ENCODE measurements at places on chromosomes 3 and 15.

DNA sequence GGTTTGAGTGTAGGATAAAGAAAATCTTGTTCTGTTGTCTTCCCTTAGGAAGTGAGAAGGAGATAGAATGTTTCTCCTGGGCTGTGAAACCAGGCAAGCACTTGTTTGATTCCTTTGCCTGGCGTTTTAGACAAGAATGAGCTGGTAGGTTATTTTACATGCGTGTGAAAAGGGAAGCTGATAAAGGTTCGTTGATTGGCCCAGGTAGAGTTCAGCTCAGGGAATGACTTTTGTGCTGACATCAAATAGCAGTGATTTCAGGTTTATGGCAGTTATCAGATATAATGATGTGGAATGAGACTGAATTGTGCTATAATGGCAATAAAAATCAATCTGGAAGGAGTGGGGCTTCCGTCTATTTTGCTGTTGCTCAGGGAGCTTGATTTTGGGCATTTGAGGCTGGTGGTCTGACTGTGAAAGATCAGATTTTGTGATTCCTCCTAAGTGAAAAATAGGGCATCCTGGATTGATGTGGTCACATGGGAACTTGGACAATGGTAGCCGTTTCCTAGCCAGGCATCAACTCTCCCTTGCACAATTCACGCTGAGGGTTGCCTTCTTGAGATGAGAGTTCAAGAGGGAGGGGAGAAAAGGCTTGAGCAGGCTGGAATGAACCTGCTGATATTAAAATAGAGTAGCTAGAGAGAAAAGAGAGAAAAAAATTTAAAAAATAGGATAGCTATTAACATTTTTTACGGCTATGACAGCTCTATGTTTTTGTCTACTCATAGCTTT is 388.9 kb downstream of the EDEM1 start:
- no peak for DNase-seq

- no peak for DNase-seq
These were observed 615.5 kb downstream of the ROBO2 start for GRCh38 chr3:77655396-77655795.

DNA sequence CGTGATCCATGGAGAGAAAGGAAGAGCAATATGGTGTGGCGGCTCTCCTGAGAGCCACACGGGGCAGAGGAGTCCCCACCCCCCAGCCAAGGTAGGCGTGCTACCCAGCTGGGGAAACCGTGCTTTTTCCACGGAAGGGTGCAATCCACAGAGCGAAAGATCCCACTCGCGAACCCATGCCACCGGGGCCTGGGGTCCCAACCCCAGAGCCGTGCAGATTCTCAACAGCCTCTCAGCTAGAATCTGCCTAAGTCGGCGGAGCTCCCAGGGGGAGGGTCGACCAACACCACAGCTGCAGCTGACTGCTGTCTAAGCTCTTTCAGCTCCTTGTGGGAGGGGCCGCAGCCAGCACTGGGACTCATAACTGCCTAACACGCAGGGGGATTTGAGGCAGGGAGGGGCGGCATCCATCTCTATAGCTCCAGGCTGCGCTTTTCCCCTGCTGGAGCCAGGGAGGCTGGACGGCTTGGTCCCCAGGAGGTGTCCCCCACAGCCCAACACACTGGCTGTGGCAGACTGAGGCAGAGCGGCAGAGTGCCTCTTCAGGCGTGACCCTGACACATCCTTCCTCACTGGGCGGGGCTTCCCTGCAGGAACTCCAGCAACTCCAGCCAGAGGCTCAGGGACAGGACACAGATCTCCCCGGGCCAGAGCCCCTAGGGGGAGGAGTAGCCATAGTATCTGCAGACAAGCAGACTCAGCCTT is 107.6 kb upstream of the ZBTB20 start:
- DNase-seq = no peak

DNA sequence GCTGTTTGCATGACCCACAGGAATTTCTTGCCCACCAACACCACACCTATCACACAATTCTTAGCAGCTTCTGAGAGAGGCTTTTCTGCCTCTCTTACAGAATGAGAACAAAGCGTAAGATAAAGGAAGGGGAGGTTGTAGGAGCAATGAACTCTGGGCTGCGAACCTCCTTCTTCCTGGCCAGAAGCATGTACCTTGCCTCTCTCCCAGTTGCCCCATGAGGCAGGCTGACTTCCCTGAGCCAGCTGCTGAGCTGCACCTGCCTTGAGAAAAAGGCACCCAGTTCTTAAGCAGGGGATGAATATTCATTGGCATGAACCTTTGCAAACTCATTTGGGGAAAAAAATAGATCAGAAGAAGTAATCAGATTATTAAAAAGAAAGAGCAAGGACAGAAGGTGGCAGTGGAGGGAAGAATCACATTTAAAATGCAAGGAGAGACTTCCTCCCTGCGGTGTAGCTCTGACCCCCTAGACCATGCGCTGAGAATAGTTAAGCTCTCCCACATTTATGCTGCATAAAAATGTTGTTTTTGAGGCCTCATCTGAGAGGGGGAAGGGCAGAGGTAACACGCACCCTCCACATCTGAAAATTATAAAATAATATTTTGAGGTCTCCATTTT is 304.8 kb downstream of the EPHB1 start:
- DNase-seq = no peak

Measured in DMS53 (cell line).